ENCODE measurements at places on chromosomes 7 and 10.
A peak's percentile ranks its signal among the peaks of the same experiment; 100 is the strongest.

DNA sequence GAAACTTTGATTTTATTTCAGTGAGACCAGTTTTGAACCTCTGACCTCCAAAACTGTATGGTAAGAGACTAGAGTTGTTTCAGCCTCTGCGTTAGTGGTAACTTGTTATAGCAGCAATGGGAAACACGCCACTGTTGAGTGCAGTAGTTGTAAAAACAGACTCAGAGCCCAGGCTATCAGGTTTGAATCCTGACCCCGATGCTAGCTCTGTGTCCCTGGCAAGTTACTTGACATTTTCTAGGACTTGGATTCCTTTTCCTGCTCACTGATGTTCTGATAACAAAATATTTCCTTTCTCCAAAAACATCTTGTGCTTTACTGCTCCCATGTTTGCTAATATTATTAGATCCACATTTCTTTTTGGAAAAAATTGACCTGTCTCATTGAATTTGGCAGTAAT, 131.0 kb downstream of the PLXDC2 start:
- no peak for DNase-seq

DNA sequence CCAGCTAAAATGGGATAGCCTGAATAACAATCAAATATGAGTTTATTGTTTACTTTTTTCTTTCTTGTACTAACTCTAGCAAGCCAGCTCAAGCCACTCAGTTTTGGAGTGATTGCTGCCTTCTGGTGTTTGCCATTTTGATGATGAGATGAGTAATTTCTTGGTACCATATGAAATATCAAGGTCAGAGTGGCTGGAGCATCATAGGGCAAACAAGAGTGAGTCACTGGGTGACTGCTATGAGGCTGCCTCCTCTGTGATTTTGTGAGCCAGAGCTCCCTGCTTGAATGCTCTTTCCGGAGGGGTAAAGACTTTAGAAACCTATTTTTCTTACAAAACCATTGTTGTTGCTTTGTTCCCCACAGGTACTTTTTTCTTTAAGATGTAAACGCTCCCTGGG, 295.6 kb downstream of the PRKG1 start:
- peak; percentile 7 for DNase-seq

GRCh38 chr7:24052572-24053260, 231.3 kb upstream of the NPY start:
- DNase-seq, result peak; percentile 56

- DNase-seq, result no peak
These were observed 77.2 kb downstream of the TCF7L2 start for GRCh38 chr10:113027230-113027573.

- no peak for DNase-seq
These were observed 18.1 kb upstream of the ABCB5 start for GRCh38 chr7:20597339-20597738.

- no peak for DNase-seq
These were observed 126.1 kb downstream of the AOAH start for GRCh38 chr7:36598054-36598674.

DNA sequence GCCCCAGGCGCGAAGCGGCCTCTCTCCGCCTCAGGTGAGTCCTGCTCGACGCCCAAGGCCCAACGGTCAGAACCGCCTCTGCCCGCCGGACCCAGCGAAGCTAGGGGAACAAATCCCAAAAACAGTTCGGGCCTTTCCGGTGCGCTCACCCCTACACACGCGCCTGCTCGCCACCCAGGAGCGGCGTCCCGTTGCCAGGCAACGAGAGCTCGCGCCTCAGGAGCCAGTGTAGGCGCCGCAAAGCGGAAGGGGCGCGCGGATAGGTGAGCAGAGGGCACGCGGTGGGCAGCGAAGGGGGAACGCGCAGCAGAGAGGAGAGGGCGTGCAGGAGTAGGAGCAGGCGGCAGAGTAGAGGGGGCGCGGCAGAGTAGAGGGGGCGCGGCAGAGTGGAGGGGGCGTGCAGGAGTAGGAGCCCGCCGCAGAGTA, at the start of the genes DYDC1 and DYDC2:
Gene DYDC1, minus strand, starts transcription at position 193 of the 426 bp plus-strand sequence. CDS start 4,154 bp downstream, outside the sequence.
Gene DYDC2, plus strand, starts transcription at position 219 of the 426 bp plus-strand sequence. CDS start 5,663 bp downstream, outside the sequence.
- DNase-seq, result no peak

- DNase-seq, result no peak
These were observed 51.4 kb downstream of the PLPP4 start for GRCh38 chr10:120508393-120508792.

GRCh38 chr10:45058580-45058979, 57.9 kb downstream of the ZNF22 start:
- no peak for DNase-seq

DNA sequence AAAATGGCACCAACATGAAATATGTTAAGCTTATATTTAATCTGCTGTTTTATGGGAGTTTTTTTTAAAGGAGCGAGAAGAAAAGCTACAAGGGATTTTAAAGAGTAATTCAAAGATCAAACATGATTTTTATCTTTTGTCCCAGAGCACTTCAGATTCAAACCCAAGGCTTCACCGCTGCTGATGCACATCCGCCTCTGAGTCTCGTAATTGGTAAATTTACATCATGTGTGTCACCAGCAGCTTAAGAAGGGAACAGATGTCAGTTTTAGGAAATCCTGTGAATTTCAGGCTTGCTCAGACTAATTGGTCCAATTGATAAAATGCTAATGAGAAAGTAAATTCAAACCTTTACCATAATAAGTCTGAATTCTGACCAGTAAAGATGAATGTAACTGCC, 406.3 kb downstream of the GFRA1 start:
- DNase-seq, result no peak

DNA sequence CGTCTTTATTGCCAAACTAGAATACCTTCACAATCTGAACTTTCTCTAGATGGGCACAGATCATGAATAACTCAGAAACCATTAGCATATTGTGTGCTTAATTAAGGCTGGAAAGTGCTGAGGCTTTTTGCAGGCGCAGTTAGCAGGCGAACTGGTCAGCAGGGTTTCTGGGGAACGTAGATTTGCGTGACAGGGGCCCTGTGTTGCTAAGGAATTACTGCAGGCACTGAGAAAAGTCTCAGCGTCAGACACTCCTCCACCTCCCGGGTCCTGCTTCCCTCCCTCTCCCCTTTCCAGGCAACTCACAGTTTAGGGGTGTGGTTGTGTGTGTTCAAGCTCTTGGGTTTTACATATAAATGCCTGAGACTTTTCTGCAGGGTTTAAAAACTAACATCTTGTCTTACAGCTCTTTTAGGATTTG, 2.2 kb downstream of the MAP3K8 start:
- DNase-seq, result peak; percentile 71

- no peak for DNase-seq
These were observed 41.2 kb downstream of the JMJD1C start for GRCh38 chr10:63424576-63424975.

DNA sequence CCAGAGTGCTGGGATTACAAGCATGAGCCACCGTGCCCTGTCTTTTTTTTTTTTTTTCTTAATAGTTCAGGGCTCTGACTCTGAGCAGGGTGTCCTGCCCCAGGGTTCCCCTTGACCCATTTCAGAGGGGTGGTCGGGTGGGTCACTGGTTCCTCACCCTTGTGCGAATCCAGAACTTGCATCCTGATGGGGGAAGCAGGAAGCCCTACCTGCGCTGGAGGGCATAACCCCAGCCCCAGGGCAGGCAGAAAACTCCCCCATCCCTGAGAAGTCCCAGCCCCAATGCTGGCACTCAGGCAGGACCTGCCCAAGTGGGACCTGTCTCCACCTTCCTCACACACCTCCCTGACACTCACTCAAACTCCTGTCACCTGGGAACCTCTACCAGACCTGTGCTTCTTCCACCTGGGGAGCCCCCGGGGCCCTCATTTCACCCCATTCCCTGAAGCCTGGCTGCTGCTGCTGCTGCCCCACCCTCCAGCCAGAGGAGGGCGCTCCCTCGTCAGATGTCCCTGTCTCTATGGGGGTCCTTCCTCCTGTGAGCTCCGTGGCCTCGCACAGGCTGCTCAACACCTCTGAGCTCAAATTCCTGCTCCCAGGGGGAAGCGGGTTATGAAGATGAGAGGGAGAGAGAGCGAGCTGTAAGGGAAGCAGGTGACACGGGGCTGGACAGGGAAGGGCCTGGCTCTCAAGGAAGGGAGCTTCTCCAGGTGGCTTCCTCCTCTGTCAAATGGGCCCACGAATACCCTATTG, 15.1 kb upstream of the ZNF273 start:
- DNase-seq, result no peak

GRCh38 chr10:771647-772046, 82.2 kb upstream of the DIP2C start:
- no peak for DNase-seq

- no peak for DNase-seq
These were observed at the start of gene TRIM24 for GRCh38 chr7:138460176-138460648. Gene TRIM24 (plus strand): TSS chr7:138460259. CDS start chr7:138460549, 290 bp downstream.

- DNase-seq, result peak; percentile 85
These were observed 76.4 kb upstream of the CCNY start for GRCh38 chr10:35259769-35260397.

GRCh38 chr7:2271273-2272026, 29.4 kb downstream of the NUDT1 start:
- DNase-seq, result no peak

DNA sequence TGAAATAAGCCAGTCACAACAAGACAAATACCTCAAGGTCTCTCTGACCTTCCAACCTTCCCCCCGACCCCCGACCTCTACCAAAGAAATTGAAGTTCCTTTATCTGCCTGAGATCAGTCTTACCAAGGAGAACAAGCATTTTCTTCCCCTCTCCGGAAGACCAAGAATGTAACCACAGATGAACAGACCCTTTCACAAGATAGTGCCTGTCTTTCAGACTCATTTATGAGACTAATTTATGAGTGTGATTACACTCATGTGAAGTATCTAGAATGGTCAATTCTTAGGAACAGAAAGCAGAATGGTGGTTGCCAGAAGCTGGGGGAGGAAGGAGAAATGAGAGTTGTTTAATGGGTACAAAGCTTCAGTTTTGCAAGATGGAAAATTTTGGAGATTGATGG, 108.9 kb upstream of the MKLN1 start:
- no peak for DNase-seq

DNA sequence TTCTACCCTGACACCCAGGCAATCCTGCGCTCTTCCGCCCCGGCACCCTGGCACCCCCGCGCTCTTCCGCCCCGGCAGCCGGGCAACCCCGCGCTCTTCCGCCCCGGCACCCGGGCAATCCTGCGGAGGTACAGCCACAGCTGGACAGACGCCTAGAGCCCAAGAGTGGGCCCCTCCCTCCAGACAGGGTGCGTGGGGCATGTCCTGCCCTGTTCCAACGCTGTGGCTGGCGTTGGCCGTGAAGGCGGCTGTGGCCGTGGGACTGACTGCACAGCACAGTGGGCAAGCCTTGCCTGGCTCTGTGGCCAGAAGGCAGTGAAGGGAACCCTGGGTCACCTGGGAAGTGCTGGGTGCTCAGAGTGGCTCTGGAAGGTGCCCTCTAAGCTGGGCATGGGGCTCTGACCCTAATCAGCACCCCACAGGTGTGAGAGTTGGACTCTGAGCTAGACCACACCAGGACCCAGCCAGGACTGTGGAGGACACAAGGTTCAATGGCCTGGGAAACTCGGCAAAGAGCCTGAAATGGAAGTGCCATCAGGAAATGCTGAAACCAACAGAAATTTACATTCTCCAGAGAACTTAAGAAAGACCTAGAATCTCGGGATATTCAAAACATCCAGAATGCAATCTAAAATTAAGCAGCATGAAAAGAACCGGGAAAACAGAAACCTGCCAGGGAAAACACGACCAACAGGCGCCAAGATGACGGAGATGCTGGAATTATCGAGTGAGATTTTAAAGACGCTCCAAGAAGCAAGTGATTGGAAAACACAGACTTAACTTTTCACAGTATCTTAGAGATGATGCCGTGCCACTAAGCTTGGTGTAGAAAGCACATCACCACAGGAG, 253.6 kb downstream of the ELFN1 start:
- DNase-seq, result no peak

GRCh38 chr7:98705626-98706025, 88.5 kb downstream of the NPTX2 start:
- no peak for DNase-seq

DNA sequence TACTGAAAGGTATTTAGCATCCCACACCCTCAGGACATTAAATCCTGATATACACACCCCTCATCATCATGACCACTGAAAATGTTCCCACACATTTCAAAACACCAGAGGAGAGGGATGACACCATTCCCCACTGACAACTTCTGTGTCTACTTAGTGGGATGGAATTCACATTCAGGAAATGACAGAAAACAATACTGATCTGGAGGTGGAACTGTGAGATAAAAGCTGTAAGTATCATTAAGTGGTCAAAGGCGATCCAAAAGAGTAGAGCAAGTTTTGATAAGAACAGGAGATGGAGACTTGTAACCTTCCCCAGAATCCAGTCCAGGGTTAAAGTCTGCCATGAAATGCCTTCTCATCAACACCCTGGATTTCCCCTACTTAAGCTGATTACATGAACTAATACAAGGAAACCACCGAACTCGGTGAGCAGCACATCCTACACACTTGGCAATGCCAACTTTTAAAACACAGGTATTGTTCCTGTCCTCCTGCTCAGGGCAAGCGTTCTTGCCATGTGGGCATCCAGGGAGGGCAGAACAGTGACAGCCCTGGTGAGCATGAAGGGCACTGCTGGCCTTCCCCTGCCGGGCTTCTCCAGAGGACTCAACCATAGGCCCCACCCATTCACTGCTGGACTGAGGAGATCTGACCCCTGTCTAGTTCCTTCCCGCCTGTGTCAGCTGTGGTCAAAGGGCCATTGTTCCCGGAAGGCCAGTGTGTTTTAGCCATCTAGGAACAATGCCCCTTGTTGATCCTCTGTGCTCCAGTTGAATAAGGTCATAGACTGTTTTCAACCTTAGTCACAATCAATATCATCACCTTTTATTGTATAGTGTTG, 85.0 kb downstream of the SGMS1 start:
- DNase-seq, result no peak

- no peak for DNase-seq
These were observed 110.6 kb downstream of the PTPN20 start for GRCh38 chr10:47021850-47022249.

DNA sequence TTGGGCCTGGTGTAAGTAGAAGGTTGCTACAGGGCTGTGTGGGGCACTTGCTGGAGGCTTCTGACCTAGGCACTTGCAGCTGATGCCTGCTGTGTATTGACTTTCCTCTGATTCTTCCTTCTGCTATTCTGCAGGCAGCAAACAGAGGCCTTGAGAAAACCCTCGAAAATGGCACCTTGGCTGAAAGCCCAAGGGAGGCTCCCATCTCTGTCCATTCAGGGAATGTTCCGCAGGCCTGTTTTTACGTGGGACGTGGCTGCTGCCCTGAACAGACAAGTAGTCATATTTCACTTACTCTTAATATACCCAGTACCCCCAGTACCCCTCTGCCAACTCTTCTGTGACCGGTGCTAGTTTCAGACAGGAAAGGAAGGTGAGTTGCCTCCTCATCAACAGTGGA, 664.7 kb downstream of the INHBA start:
- no peak for DNase-seq

GRCh38 chr7:20362574-20363253, 32.0 kb downstream of the ITGB8 start:
- DNase-seq, result no peak

GRCh38 chr7:142833174-142834048, 21.5 kb upstream of the EPHB6 start:
- DNase-seq, result no peak

GRCh38 chr10:13400196-13400965, 52.3 kb upstream of the SEPHS1 start:
- no peak for DNase-seq

DNA sequence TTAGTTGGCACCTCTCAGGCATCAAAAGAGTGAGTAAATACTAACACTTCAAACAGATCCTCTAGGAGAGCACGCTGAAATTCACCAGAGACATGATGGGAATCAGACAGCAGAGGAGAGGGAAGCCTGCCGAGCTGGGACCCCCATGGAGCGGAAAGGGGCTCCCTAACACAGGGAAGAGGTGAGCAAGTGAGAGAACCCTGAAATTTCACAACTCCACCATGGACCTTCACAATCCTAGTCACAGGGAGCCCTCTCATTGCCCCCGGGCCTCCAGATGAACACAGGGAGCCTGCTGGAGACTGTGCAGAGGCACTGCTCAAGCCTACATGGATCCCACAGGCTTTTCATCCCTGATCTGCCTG, 59.2 kb upstream of the ANTXRL start:
- no peak for DNase-seq

Data from amniotic stem cell (primary cell).